ENCODE measurements at places on chromosomes 4 and X. TPM values are rescaled to one million over a fixed set of nuclear protein-coding genes. Genes with fewer than 3 reads are reported as not detected.

Gene PHEX
- 0.23 TPM for total RNA-seq

Gene OR13H1
- total RNA-seq, result not detected

Gene TEX11
- total RNA-seq, result not detected

Gene ANXA10
- total RNA-seq, result not detected

Gene IL13RA2
- total RNA-seq, result not detected

DNA sequence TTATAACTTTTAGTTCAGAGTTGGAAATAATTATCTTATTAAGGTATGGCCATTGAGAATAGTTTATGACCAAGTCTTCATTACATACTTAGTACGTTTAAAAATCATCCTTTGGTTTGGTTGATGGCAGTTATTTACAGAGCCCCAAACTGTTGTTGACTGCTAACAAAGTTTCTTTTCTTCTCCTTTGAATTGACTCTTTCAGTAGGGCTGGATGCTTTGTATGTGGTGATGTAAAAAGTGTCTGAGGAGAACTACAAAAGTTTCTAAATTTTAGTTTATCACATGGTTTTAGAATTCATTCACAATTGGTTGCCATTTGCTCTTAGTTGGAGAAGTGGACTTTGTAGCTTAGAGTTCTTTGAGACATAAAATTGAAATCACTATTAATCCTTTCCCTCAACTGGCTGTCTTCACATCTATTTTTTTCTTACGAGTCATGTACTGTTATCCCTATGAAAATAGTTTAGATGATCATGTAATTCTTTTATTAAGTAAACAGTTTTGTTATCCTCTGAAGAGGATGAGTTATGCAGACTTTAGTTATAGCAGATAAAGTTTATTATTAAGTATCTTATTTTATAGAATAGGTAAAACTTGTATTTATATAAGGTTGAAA, 14.8 kb downstream of the PTPN13 start:
- no peak for DNase-seq

DNA sequence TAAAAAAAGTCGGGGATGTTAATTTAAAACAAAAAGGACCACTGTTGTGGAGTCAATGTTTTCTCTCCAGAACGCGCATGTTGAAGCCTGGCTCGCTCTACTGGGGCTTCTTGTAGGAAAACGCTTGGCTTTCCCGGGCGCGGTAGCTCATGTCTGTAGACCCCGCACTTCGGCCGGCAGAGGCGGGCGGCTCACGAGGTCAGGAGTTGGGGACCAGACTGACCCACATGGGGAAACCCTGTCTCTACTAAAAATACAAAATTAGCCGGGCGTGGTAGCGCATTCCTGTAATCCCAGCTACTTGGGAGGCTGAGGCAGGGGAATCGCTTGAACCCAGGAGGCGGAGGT, 15.6 kb downstream of the NELFA start:
- no peak for DNase-seq

- DNase-seq, result no peak
These were observed 340.8 kb downstream of the ADGRL3 start for GRCh38 chr4:61540944-61541343.

GRCh38 chrX:13467243-13467642, 102.2 kb upstream of the EGFL6 start:
- DNase-seq, result no peak

GRCh38 chrX:65681810-65682209, 14.4 kb downstream of the MSN start:
- DNase-seq, result no peak

GRCh38 chr4:8402640-8403039, 37.9 kb downstream of the ACOX3 start:
- no peak for DNase-seq

- DNase-seq, result no peak
These were observed 5.2 kb downstream of the MGST2 start for GRCh38 chr4:139670775-139671174.

DNA sequence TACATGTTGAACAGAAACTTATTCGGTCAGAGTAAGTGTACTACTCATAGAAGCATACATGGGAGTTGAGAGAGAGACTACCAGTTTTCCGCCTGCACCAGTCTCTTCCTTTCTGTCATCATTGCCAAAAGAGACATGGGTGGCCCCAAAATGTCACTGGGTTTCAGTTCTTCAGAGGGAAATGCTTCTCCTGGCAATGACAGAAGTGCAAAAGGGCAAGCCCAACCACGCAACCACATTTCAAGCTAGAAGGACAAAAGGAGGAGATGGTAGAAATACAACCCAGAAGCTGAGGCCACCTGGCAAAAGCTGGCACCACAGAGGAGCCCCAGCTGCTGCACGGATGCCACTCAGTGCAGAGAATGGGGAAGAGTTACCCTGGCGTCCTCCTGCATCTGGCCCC, 320.1 kb downstream of the BCOR start:
- DNase-seq, result no peak

- peak; percentile 10 for DNase-seq
These were observed 29.5 kb downstream of the DMP1 start for GRCh38 chr4:87679449-87680169.

DNA sequence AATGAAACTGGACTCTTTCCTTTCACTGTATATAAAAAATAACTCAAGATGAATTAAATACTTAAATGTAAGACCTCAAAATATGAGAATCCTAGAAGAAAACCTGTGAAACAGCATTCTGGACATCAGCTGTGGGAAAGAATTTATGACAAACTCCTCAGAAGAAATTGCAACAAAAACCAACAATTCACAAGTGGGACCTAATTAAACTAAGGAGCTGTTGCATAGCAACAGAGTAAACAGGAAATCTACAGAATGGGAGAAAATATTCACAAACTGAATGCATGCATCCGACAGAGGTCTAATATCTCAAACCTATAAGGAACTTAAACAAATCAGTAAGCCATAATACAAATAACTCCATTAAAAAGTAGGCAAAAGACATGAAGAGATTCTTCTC, 851.7 kb upstream of the PCDH10 start:
- DNase-seq, result no peak

GRCh38 chr4:110344165-110344564, 131.8 kb upstream of the ENPEP start:
- DNase-seq, result no peak

DNA sequence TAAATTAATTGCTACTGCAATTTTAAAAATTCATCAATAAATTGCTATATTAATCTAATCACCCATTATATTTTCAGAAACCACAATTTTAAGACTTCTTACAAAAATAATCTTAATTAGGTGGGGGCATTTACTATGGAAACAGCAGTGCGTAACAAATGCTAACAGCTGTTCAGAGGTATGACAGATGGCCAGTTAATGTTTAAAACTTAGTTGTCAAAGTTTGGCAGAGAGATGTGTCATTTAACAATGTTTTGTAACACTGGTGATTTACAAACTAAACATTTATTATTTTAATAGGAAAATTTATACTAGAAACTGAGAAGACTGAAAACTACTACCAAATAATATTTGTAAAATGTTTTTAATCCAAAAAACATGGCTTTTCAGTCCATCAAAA, 85.2 kb upstream of the GPR34 start:
- no peak for DNase-seq

- DNase-seq, result no peak
These were observed 682.6 kb upstream of the GNPDA2 start for GRCh38 chr4:45408996-45409395.

DNA sequence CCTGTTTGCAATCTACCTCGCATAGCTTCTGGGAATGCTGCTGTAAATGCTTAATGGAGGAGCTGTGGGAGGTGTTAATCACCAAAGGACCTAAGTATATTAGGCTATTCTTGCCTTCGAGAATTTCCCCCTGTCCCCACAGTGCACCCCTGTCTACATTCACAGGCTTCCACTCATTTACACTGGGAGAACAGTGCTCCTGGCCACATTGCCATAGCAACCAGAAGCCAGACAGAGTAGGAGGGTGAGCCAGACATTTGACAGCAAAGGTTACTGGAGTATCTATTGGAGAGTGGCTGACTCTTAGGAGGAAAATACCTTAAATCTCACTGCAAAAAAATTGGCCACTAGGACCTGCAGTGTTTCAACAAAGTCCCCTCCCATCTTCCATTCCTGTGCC, 185.9 kb upstream of the PBDC1 start:
- no peak for DNase-seq

- no peak for DNase-seq
These were observed 7.1 kb downstream of the PRAF2 start for GRCh38 chrX:49066690-49067089.

Measured in Panc1 (cell line).